ENCODE measurements at places on chromosomes 13 and 19.

DNA sequence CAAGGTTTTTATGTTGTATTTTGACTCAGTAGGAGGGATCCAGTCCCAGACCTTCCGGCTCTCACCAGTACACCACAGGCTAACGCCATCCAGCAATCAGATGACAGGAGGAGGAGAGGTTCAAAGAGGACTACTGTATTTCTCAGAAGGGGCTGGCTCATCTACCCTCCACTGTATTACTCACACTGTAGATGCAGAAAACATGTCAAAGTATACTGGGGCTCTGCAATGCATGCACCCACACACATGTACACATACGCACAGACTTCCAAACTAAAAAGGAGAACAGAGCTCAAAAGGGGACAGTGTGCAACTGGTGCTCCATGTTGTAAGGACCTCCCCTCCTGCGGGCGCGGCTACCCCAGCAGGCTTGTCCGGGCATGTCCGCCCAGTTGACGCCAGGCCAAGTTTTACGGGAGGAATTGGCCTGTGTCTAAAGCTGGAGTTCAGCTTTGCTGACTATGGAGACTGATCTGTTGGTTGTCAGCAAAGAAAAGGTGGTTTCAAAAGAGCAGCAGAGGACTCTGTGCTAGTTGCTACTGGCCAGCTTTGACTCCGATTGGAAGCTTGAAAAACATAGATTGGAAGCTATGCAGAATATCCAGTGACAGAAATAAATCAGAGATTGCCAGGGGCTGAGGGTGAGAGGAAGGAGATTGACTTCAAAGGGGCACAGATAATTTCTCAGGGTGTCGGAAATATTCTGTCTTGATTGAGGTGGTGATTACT is 314.2 kb downstream of the DLEU7 start:
- DNase-seq, result peak; percentile 40

- no peak for DNase-seq
These were observed 24.0 kb upstream of the SCEL start for GRCh38 chr13:77511552-77511951.

DNA sequence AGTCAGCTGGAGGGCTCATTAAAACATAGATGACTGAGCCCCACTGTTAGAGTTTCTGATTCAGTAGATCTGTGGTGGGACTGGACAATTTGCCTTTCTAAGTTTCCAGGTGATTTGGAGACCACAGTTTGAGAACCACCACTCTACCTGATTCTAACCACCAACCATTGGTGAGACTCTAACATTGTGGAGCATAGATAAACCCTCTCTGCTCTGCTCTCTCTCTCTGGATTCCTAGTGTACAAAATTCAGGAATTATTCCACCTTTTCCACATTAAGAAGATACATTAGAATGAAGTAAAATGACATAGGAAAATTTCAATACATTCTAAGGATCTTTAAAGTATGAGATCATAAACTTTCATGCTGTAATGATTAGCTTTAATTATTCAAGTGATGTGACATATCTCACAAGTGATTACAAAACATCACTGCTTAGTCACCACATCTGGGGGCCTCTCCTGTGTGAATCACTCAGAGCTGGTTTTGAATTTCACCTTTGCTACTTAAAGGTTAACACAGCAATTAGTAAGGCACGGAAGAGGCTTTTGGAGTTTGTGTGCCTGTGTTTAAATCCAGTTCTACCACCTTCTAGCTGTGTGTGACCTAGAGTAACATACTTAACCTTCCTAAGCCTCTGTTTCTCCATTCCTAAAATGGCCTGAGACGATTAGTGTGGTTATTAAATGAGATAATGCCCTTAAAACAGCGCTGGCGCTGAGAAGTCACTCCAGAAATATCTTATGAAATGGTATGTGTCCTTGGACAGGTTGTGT is 78.5 kb upstream of the NBEA start:
- no peak for DNase-seq

DNA sequence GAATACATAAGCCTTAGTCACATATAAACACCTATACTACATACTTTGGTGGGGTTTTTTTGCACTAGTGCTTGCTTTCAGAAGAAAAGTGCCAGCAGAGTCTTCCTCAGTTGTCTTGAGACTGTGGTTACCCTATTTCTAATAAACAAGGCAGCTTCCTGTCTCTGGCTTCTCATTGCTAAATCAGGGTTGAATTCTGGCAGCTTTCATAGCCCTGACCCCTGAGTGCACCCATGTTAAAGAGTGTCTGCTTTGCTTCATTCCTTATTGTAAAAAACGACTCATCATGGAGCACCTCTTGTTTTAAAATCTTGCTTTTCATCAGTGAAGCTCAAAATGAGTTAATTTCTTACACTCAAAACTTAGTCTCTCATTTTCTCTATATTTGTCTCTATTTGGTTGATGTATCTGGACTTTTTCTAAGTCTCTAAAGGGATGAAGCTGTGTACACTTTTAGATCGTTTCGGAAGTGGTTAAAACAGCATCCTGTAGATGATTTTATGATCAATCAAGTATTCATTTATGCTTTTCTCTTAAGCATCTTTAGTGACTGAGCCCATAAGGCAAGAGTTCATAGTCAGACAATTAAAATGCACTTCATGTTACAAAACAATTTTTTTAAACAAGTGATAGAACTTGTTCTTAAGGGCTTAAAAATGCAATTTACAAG is 72.1 kb downstream of the KLF12 start:
- no peak for DNase-seq

GRCh38 chr13:96052656-96053002 is 572 bp downstream of the UGGT2 start:
- DNase-seq, result peak; percentile 23

DNA sequence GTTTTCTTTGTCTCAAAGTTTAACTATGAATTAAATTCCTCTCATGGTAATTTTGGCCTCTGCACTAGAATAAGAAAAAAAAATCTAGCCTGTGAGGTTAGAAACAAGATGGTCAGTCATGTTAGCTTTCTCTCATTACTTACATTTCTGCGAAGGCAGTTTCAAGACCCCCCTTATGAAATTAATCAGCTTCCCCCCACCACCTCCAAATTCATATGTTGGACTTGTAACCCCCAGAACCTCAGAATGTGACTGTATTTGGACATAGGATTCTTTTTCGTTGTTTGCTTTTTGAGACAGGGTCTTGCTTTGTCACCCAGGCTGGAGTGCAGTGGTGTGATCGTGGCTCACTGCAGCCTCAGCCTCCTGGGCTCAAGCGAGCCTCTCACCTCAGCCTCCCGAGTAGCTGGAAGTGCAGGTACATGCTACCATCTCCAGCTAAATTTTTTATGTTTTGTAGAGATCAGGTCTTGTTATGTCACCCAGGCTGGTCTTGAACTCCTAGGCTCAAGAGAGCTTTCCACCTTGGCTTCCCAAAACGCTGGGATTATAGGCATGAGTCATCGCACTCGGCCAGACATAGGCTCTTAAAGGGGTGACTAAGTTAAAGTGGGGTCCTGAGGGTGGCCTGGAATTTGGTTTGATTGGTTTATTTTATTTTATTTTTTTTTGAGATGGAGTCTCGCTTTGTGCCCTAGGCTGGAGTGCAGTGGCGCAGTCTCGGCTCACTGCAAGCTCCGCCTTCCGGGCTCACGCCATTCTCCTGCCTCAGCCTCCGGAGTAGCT is 1.4 kb downstream of the PLA2G4C start:
- DNase-seq, result no peak

GRCh38 chr13:43573361-43573740 is 213.4 kb downstream of the ENOX1 start:
- no peak for DNase-seq

GRCh38 chr19:31146015-31146414 is 203.2 kb downstream of the TSHZ3 start:
- no peak for DNase-seq

All from NCI-H187 (cell line).